Stimulated activated memory B cell treated with anti-CD40 and anti-IgM and Interleukin-4, amounts not matched to agents 10 μg/mL and 1 μg/mL and 100 μg/mL, for 72 hours (primary cell): ENCODE measurements at places on chromosomes 2 and 18.

DNA sequence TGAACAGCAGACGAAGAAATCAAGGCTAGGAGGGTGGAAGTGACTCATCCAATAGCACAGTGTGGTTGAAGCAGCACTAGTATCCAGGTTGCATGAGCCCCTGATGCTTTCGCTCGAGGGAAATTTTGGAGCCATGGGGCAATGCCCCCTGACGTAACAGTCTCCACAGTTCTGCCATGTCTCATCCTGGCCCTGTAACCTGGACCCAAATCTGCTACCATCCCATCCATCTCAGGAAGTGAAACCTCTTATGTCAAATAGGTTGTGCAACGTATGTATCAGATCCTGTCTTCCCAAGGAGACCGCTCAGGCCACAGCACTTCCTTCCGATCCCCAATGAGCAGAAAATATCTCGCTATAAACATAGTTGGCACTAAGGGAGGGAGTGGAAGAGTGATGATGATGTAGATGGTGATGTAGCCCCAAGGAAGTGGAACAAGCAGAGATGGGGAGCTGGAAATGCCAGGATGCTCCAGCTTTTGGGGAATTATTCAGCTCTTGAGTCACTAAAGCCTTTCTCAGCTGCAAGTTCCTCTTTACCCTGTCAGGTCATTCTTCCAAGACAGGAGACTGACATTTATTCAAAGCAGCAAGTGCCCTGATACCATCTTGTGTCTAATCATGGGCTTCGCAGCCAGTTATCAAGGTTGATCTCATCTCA is 3.0 kb upstream of the IL1B start:
- no peak for ATAC-seq

- ATAC-seq: peak; percentile 93
Observed at GRCh38 chr2:57892920-57893319, 153.7 kb upstream of the VRK2 start.

GRCh38 chr2:198383392-198383791 is 579.0 kb downstream of the PLCL1 start:
- no peak for ATAC-seq

DNA sequence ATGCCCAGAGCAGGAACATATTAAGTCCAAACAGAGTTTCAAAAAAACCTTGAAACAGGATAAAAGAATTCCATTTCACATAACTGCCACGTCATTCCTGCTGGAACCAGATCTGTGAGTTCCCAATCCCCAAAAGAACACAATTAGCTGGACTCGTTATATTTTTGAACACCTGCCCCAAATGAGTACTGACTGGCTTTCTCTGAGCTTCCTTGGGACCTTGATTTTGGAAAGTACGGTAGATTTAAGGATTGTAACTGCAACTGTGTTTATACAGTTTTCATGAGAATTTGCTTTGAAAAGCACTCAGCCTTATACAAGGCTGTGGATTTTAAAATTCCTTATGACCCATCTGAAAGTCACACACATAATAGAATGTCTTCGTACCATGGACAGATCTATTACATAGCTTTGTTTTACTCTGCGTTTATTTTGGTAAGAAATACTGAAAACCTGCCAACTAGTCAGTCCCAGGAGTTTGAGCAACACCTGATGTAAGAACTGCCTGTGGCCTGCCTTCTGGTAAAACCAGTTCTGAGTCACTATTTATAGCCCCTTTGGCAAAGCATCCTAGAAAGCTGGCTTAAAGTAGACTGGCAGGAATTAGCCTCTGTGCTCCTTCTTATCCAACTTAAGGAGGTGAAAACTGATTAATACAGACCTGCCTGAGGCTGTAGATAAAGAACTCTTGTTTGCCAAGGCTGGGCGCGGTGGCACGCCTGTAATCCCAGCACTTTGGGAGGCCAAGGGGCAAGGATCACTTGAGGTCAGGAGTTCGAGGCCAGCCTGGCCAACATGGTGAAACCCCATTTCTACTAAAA is 48.1 kb downstream of the MERTK start:
- no peak for ATAC-seq

GRCh38 chr18:74951165-74951760 is 257.7 kb downstream of the PTGR3 start:
- no peak for ATAC-seq

GRCh38 chr2:188526701-188527100 is 235.0 kb downstream of the GULP1 start:
- no peak for ATAC-seq

DNA sequence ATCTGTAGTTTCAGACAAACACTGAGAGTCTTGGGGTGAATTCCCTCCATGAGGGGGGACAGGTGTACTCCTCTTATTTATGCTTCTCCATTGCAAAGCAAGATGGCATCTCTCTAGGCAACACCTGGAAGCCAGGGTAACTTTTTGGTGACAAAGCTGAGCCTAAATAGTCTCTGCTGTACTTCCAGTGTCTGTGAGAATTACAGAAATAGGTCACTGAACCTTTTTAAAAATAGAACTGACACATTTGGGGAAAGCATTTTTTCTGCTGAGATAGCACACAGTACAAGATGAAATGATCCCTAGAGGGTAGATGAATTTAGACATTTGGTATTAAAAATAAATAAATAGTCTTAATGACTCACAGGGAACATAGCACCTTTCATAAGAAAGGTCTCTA is 71.7 kb upstream of the SP3 start:
- no peak for ATAC-seq

GRCh38 chr2:55840460-55840859 is 83.1 kb downstream of the EFEMP1 start:
- no peak for ATAC-seq

GRCh38 chr2:106943468-106944200 is 57.7 kb upstream of the ST6GAL2 start:
- ATAC-seq: no peak

- no peak for ATAC-seq
Observed at GRCh38 chr2:130300258-130300969, 42.3 kb upstream of the IMP4 start.

GRCh38 chr18:6835345-6835744 is 105.8 kb downstream of the ARHGAP28 start:
- ATAC-seq: no peak

GRCh38 chr2:55010915-55011314 is 39.3 kb downstream of the RTN4 start:
- ATAC-seq: no peak

DNA sequence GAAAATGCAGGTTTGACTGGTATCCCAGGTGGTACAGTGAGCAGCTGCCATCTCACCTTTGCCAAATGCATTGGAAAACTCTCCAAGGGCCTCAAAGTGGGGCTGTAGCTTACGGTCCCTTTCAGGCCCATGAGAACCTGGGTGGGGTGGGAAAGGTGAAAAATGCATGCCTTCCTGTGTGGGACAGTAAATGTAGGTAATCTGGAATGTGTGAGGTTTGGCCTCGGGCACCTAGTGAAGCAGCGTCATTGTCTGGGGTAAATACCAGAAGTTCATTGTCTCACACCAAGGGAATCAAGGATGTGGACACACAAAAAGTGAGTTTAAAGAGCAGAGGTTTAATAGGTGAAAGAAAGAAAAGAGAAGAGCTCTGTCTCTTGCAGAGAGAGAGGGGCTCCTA is 36.6 kb downstream of the TIMM21 start:
- ATAC-seq: no peak

DNA sequence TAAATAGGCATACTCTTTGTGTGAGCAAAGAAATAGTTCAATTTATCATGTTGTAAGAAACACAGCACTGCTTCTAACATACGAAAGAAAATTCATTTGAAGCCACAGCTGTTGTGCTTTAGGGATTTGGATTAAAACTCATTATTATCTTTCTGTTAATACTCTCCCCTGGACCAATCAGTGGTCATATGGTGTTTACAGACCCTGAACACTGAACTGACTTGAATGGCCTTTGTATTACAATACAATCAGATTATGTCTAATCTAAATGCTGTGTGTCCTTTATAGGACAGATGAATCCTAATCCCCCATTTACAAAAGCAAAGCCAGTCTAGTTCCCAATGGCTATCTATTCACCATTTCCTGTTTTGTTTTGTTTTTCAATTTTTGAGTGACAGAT is 36.5 kb downstream of the ZNF385B start:
- no peak for ATAC-seq

- peak; percentile 7 for ATAC-seq
Observed at GRCh38 chr2:42386682-42387081, 25.7 kb upstream of the COX7A2L start.

DNA sequence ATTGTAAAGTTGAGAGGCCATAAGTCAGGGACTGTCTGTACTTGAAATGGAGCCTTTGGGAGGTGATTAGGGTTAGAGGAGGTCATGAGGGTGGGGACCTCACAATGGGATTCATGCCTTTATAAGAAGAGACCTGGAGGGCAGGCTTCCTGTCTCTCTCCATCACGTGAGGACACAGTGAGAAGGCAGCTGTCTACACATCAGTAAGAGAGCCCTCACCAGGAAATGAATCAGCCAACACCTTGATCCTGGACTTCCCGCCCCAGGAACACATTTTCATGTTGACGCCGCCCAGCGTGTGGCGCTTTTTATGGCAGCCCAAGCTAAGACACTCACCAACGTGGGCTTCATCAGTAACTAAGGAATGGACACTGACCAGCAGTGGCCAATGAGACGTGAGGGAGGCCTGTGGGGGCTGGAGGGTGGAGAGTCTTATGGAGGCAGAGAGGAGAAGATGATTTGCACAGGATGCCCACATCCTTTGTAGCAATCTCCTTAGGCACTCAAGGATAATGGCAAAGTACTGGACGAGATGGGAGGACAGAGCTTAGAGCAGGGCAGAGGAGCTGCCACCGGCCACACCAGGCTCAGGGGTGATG is 162.7 kb downstream of the EIPR1 start:
- ATAC-seq: no peak

DNA sequence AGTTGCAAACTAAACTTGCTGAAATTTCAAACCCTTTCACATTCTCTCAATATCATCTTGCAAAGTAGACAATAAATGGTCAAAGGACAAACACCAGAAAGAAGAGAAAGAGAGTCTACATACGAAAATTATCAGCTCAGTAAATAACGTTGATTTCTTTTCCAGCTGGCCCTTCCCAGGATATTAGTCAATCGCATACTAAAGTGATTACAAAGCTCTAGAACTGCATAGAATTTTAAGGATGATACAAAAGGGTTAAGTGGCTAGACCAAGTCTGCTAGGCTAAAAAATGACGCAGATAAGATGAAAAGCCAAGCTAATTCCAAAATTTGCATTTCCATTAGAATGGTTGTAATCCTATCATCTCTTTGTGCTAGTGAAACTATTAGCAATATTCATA is 405.7 kb downstream of the FBXO15 start:
- no peak for ATAC-seq

GRCh38 chr2:3125761-3126130 is 251.9 kb downstream of the EIPR1 start:
- no peak for ATAC-seq

GRCh38 chr2:68031542-68032160 is 31.2 kb downstream of the C1D start:
- ATAC-seq: no peak

DNA sequence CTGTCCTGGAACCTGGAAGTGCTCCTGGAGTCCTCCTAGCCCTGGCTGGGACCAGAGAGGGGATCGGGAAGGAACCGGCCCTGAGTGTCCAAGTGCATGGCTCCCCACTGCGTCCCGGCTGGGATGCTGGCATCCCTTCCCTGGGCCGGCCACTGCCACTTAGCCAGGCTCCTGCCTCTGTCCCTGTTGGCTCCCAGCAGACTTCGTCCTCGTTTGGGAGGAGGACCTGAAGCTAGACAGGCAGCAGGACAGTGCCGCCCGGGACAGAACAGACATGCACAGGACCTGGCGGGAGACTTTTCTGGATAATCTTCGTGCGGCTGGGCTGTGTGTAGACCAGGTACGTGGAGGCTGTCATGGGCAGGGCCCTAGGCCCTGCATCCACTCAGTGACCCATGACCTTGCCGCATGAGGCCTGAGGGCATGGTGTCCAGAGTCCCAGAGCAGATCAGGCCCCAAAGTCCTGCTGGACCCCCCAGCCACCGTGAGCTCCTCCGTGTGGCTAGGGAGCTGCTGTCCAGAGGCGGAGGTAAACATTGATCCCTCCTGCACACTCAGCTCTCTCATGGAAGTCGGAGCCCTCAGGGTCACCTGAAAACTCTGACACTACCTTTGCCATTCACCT is 7.1 kb downstream of the ANO7 start:
- ATAC-seq: peak; percentile 29

- ATAC-seq: no peak
Observed at GRCh38 chr2:42510608-42511243, 16.9 kb upstream of the KCNG3 start.

- ATAC-seq: no peak
Observed at GRCh38 chr2:10405448-10405847, 42.7 kb downstream of the ODC1 start.

GRCh38 chr2:134671513-134671912 is 47.3 kb downstream of the TMEM163 start:
- peak; percentile 37 for ATAC-seq

GRCh38 chr2:32701806-32702205 is 74.0 kb downstream of the TTC27 start:
- no peak for ATAC-seq

GRCh38 chr2:239401881-239402233 is 1.0 kb upstream of the HDAC4 start:
- ATAC-seq: peak; percentile 17

DNA sequence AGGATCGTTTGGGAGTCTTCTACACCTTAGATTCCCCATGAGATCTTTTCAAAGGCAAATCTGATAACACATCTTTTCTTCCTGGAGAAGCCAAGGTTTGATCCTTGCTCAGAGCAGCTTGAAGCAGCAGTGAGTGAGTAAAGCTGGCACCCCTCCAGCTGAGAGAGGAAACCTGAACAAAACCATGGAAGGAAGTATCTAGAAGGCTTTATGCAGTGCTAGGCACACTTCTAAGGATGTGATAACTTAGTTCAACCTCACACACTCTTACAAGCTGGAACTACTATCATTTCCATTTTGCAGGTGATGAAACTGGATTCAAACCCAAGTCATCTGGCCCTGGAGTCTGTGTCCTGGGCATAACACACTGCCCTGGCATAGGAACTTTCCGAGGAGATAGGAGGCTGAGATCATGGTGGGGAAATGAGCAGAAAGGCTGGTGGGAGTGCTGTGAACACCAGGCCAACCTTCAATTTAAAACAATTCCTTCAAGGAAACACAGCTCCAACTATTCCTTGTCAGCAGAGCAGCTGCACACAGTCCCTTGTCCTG is 71.2 kb downstream of the CTAGE1 start:
- no peak for ATAC-seq

- ATAC-seq: peak; percentile 45
Observed at GRCh38 chr18:64365106-64365505, 216.2 kb upstream of the LINC00305 start.

DNA sequence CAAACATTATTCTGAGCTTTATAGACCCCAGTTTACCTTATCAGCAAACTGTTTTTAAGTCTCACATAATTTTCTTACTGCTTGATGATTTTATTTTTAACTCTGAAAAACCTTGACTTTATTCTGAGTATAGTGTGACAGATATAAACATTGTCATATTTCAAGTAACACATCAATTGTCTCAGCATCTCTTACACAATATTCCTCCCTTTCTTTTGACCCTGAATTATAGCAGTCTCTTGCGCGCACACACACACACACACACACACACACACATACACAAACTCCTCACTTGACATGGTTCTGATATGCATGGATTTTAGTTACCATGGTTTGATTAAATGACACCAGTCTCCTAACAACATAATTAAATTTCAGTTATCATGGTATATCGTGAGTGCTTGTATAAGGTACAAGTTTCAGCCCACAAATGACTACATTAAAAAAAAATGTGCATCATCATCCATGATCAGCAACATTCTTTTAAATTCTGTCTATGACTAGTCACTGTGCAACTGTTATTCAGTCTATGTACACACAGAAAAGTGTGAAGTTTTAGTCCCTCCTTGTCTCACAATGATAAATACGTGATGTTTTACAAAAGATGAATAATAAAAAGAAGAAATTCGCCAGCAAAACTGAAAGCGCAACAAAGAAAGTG is 39.5 kb upstream of the TACR1 start:
- ATAC-seq: no peak
